ENCODE measurements at places on chromosomes 2 and 18.

GRCh38 chr2:45180033-45180746 is 170.9 kb upstream of the SIX2 start:
- DNase-seq = no peak

GRCh38 chr2:240131941-240132650 is 4.0 kb downstream of the COPS9 start:
- no peak for DNase-seq

GRCh38 chr2:46490521-46491141 is 11.3 kb downstream of the TMEM247 start:
- DNase-seq = no peak

DNA sequence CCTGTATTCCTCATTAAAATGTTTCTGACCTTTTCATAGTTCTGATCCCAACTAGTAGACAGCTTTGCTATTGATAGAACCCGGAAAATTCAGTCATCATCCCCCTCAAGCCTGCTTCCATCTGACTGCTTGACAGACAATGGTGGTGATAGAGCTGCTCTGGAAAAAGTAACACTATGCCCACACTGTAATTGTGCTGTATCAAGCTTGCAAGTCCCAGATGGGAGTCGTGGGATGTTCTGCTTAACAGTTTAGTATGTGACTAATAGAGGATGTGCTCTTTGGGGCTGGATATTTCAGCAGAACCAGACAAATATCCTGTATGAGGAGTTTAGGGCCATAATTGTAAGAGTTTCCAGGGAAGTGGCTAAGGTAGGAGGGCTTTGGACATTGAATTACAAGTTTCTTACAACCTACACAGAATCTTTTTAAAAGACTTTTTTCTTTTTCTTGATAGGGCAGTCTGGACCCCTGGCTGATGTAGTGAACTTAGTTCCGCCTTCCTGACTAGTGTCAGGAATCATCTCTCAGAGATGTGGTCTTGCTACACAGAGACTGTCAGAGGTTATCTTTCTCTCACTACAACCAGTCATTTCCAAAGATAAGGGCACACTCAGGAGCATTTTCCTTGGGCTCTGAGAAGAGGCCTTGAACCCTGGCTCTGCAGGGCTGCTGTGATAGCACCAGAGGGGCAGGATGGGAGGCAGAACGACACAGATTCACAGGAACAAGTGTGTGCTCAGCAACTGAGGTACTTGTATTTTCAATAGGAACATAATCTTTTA is 158.0 kb upstream of the RBMS1 start:
- DNase-seq = no peak

- DNase-seq = no peak
Measured at GRCh38 chr2:9114458-9114857, 92.2 kb upstream of the ASAP2 start.

- DNase-seq = no peak
Measured at GRCh38 chr18:56804395-56804794, 153.2 kb downstream of the WDR7 start.

DNA sequence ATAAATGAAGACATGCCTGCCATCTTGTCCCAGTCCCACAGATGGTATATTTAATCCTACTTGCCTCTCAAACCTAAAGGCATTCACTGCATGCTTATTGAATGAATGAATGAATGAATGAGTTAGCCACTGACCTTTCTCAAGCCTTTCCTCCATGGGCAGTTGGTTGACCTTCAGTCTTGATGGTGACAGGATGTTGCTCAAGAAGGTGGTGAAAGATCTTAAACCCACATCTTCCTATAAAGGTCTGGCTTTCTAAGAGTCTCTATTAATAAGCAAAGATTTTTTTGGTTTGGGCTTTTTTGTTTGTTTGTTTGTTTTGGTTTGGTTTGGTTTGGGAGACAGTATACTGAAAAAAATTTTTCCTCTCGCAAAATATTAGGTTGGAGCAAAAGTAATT is 41.7 kb downstream of the KIAA2012 start:
- DNase-seq = no peak

DNA sequence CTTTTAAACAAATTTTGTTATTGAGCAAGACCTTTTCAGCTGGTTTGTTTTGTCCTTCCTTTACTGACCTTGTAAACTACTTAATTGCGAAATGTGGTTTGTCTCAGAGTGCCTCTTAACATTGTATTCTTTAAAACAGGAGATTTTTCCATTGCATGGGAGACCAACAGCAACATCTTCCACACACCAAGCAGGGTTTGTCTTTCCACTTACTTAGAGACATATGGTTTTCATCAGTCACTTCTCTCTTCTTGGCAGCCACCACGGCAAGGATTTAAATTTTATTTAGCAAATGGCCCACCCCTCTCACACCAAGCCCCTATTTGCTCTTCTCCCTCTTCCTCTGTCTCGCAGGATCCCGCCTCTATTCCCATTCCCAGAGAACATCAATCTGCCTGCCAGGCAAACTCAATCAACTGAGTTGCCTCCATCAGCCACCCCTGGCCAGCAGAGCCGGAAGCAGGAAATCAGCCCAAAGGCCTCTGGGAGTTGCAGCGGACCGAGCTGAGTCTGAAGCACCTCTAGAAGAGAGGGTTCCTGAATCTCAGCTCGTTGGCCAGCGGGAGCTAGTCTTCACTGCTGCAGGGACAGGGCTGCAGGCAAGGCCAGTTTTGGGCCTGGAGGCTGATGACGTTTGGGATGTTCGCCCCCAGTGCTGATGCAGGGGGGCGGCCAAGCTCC is 11.3 kb upstream of the CIB4 start:
- DNase-seq = no peak

DNA sequence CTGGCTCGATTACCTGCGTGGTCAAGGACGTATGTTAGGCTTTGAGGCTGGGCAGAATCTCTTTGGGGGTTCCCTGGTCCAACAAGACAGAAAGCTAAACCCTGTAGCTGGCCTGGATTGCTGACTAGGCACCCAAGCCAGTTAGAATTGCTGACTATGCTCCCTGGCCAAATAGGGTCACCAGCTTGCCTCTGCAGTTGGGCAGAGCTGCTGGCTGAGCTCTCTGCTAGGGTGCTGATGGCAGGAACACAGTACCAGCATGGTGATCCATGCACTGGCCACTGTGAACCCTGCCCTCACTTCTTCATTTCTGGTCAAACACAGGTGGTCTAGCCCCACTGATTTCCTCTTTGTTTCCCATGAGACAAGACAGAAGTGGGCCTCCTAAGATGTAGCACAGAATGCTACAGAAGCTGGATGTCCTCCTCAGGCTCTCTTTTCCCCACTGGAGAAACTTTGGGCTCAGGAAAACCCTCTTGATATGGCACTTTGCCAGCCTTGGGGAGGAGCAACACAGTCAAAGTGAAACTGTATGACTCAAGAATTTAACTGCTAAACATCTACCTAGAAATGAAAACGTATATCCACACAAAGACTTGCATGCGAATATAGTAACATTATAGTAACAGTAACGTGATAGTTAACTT is 20.8 kb downstream of the SP140L start:
- no peak for DNase-seq

GRCh38 chr2:176668912-176669311 is 399.7 kb downstream of the MTX2 start:
- DNase-seq = no peak

DNA sequence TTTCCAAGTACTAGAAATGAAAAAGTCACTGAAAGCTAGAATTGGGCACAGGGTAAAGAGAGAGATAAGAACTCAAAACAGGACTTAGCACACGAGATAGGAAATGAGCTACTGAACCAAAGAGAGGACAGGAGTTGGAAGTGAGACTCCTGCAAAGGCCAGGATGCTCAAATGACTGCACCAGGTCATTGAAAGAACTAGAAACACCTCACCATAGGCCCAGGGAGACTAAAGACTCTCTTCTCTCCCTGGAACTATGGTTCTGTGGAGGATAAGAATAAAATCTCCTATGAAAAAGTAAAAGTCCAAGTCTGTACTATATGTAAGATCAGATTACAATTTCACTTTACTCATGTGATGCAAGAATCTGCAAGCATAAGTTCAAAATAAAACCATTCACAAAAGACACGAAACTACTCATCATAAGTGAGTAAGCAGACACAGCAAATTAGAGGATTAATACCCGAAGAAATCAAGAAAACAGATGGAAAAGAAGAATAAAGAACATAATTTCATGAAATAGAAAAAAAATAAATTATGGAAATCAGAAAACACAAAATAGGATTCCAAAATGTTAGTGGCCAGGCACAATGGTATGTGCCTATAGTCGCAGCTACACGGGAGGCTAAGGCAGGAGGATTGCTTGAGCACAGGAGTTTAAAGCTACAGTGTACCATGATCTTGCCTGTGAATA is 6.5 kb downstream of the NBAS start:
- no peak for DNase-seq
